ENCODE measurements at places on chromosomes 2 and 18.

GRCh38 chr2:18988631-18989232, 369.7 kb downstream of the OSR1 start:
- DNase-seq, result no peak

DNA sequence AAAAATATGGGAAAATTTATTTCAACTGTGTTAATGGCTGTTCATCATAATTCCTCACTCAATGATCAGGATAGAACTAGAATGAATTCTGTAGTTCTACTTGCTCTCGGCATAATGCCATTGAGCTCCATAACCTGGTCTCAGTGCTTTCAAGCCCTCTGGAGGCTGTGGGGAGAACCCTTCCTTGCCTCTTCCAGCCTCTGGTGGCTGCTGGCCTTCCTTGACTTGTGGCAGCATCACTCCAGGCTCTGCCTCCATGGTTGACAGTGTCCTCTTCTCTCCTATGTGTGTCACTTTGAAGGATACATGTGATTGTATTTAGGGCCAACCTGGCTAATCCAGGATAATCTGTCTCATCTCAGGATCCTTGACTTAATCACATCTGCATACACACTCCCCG, 26.9 kb upstream of the CABYR start:
- DNase-seq, result no peak

GRCh38 chr2:99431587-99432275, 58.1 kb downstream of the REV1 start:
- peak; percentile 15 for DNase-seq

DNA sequence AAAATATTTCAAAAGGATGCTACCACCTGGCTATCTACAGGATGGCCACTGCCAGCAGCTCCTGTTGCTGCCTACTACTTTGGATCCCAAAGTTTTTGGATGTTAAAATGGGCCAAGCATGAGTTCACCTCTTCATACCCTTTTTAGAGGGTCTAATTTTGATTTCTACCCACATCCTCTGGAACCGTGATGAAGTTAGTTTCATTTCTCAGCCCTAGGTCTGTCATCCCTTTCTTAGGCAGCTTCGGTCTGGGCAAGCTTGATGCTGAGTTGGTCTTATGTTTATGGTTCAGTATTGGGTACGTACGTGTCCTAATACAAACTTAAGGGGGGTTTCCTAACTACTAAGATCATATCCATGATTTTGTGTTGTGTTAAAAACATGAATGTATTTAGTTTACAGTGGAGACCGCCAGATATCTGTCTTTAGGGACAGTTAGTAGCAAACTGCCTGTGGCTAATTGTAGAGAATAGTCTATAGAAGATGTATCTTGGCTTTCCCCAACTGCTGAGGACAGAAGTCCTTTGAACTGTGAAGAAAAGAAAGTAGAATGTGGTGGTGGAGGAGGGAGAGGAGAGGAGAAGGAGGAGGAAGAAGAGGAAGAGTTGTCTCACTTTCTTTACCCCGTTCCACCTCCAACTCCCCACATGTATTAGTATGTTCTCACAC, 184.9 kb downstream of the UBE2E3 start:
- DNase-seq, result no peak

GRCh38 chr2:88885275-88885674, 193.8 kb downstream of the RPIA start:
- DNase-seq, result no peak
